Urothelium cell line (cell line): ENCODE measurements at places on chromosomes 16 and 17.

DNA sequence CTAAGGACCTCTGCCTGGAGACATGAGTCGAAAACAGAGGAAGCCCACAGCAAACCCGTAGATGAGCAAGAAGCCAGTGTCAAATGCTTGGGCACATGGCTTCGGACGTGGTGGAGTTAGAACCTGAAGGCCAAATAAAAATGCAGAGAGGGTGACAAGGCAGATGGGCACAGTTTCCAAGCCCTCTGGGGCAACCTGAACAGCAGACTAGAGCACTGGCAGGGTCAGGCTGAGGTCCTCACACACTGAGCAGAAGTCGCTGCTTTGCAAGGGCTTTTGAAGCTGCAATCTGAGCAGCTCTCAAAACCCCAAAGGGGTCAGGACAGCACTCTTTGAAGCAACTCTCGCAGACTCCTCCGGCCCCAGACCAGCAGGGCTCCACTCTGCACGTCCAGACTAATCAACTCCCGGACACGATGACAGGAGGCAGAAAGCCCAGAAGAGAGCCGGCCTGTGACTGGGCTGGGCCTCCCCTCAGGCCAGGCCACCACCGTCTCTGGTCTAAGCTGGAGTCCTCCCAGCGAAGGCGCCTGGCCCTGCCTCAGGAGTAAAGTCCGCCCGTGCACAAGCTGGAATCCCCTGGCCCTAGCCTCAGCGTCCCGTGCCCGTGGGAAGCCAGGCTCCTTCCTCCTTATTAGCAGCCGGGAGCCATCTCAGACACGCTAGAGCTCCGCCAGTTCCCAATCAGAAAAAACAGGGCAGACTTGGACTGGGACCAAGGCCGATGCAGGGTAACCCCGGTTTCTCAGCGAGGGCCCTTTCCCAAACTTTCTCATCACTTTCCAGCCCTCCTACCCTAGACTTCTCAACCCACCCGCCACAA lies 924 bp downstream of the SMARCD2 start:
- DNase-seq, result peak; percentile 26

DNA sequence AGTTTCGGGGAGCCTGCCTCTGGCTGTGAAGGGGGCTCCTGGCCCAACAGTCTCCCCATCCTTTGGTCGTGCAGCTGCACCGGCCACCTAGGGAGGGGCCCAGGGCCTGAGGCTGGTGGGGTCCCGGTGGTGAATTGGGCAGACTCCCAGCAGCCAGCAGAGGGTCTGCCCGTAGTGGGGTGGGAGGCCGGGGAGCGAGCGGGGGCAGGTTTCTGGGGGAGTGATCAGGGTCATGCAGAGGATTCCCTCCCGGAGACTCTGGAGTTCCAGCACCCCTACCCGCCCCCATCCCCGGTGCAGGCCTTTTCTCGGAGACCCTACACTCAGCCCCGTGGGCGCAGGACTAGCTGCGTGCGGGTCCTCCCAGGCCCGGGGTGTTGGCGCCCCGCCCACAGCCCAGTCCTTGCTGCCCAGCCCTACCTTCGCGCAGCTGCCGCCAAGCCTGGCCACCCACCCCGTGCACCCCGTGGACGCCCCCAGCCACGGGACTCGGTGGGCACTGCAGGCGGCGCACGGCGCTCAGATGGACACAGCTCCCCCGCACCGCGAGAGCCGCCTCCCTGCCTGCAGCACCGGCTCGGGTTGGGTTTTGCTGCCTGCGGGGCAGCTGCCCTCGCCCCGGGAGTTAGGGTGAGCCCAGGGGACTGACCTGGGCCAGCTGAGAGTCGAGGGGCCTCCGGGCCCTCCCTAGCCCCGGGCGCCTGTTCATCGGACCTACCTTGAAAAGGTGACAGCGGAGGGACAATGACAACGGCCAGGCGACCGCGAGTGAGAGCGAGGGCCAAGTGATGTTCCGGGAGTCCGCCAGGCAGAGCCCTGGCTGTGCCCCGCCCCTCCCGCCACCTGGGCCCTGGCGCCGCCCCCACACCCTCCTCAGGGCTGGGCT lies at the start of gene GNG13:
GNG13 (minus strand) TSS at position 787 of the 886 bp plus-strand sequence. CDS start 1,657 bp downstream, outside the sequence.
- no peak for DNase-seq

- no peak for DNase-seq
Observed at GRCh38 chr17:45948498-45948880, 50.6 kb upstream of the STH start.

DNA sequence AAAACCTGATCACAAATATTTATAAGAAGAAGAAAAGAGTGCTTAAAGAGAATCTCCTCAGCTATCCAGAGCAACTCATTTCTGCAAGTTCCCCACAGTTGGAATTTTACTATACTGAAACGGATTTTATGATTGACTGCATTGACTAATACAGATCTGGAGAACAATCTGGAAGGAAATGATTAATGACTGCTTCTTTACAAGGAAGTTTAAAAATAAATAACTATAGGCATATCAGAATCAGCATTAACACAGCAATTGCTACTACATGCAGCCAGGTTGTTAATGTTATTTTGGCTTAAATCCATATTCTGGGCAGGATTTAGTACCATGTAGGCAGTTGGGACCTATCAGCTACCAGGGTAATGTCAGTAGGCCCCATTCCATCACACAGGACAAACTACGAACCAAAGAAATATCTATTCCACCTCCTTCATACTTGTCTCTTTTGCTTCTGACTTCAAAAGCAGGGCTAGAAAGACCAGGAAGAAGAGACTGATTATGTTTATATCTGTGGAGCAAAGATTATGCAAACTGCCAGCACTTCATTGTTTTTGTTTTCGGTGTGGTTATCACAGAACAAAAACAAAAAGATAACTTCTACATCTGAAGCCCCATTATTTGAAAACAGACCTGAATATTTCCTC lies 3.9 kb downstream of the SKAP1 start:
- DNase-seq, result no peak

DNA sequence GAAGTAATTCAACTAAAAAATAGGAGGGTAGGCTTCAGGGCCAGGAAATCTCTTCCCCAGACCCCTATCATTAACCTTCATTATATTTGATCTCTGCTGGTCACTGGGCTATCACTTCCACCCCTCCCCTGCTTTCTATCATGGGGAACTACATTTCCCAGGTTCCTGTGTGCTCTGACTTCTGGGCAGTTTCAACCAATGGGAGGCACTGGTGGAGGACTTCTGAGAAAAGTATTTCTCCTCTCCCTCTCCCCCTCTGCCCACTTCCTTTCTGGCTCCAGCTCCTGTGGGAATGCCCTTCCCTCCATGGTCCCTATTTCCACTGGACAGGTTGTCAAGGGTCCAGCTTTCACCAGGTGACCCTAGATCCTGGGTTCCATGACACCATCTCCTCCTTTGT lies 364.4 kb downstream of the C16orf95 start:
- peak; percentile 40 for DNase-seq

- peak; percentile 56 for DNase-seq
Observed at GRCh38 chr16:75764154-75764768, 38.0 kb upstream of the CPHXL start.

DNA sequence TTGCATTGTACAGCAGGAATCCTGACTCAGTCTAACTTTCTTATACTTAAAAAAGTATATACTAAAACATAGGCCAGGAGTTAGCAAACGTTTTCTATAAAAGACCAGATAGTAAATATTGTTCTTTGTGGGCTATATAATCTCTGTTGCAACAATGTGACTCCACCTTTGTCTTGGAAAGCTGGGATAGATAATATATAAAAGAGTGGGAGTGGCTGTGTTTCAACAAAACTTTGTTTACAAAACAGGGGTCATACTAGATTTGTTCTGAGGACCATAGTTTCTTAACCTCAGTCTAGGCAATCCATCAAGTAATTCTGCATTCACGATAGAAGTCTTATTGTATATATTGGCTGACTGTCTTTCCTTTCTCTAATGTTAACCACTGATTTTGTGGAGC lies 9.0 kb upstream of the TBC1D3B start:
- DNase-seq, result no peak
